ENCODE measurements at places on chromosomes 11 and 22. TPM values are rescaled to one million over a fixed set of nuclear protein-coding genes. Genes with fewer than 3 reads are reported as not detected.

DNA sequence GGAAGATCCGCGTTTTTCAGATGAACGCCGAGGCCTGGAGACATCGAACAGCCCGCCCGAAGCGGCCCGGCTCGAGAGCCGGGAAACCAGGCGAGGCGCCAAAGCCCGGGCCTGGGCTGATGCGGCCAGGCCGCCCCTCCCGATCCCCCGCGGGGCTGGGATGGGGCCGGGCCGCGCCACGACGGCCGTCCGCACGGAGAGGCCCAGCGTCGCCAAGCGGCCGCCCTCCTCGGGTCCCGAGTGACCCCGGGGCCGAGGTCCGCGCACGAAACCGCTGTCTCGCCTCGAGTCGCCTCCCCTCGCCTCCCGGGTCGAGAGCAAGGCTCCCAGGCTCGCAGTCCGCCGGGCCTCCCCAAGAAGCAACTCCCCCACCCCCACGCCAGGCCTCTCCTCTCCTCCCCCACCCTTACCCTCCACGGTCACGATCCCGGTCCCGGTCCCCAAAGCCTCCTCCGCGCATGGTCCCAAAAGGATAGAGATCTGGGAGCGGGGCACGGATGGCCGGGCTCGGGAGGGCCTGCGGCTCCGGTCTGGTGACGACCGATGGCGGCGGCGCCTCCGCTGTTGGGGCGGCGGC, 482 bp downstream of the DDX17 start:
- DNase-seq = peak; percentile 80

Gene NCAM1
- 421 TPM for total RNA-seq

Gene SUN2
- 84.7 TPM for total RNA-seq

Gene MS4A3
- total RNA-seq = 0.82 TPM

Gene PRR33
- total RNA-seq = not detected

- DNase-seq = no peak
Observed at GRCh38 chr11:65096926-65097325, 912 bp downstream of the VPS51 start.

DNA sequence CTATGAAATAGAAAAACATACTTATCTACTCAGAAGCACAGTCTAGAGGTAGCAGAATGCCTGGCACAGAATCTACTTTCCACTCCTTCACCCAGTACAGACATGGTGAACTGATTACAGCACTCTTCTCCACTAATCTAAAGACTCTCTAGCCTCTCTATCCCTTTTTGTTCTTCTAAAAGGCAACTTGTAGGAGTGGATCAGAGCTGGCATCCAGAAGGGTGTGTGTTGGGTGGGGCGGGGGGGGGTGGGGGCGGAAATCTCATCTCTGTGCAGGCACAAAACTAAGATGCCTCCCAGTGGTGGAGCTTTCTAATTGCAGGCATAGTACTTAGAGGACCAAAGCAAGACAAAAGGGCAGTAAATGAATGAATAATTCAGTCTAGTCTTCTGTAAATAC, 11.5 kb upstream of the EMID1 start:
- DNase-seq = no peak
